Keratinocyte (primary cell): ENCODE measurements at places on chromosomes 11 and 22. TPM values are rescaled to one million over a fixed set of nuclear protein-coding genes. Genes with fewer than 3 reads are reported as not detected.

GRCh38 chr11:119145551-119145950, 3.3 kb upstream of the ABCG4 start:
- no peaks in the 10 kb centered on the region for H3K36me3 ChIP-seq
- no peak for DNase-seq
- peaks cover 9% of the 10 kb centered on the region for H3K4me1 ChIP-seq
- no peak overlapping the region for H3K27ac ChIP-seq
- H3K27me3 ChIP-seq = peaks cover 25% of the 10 kb centered on the region
- no peak overlapping the region for H3K4me3 ChIP-seq

DNA sequence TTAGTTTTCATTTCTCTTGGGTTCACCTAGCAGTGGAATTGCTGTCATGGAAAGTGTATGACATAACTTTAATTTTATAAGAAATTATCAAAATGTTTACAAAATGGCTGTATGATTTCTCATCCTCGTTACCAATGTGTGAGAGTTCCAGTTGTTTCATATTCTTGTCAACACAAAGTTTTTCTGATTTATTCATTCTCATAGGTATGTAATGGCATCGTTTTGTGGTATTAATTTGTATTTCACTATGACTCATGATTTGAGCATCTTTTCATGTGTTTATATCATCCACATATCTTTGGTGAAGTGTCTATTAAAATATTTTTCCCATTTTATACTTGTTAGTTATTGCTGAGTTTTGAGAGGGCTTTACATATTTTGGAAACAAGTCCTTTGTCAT, 5.5 kb downstream of the FAM111B start:
- H3K27me3 ChIP-seq = no peaks in the 10 kb centered on the region
- no peak overlapping the region for H3K4me3 ChIP-seq
- peaks cover 5% of the 10 kb centered on the region for H3K36me3 ChIP-seq
- DNase-seq = no peak

GRCh38 chr11:65981101-65981740, 19.7 kb downstream of the SART1 start:
- no peaks in the 10 kb centered on the region for H3K27me3 ChIP-seq
- H3K27ac ChIP-seq = no peak overlapping the region
- DNase-seq = no peak
- no peak overlapping the region for H3K4me3 ChIP-seq
- no peaks in the 10 kb centered on the region for H3K4me1 ChIP-seq

DNA sequence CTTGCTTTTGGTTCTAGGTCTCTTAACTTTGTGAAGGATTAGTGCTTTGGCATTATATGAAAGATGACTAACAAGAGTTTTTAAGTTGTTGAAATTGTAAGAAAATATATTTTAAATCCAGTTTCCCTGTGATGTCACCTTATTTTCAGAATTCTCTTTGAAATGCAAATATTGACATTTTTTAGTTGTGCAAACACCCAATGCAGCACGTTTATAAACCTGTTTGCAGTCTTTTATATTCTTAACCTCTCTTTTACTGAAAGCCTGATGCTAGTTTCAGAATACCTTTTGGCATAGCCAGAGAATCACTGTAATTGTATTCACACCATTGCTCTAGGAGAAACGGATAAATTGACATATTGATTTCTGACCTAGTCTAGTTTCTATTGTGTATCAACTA, 42.8 kb upstream of the SLC37A2 start:
- no peaks in the 10 kb centered on the region for H3K27me3 ChIP-seq
- no peak for DNase-seq
- H3K4me1 ChIP-seq = no peaks in the 10 kb centered on the region
- no peak overlapping the region for H3K4me3 ChIP-seq
- no peaks in the 10 kb centered on the region for H3K36me3 ChIP-seq

DNA sequence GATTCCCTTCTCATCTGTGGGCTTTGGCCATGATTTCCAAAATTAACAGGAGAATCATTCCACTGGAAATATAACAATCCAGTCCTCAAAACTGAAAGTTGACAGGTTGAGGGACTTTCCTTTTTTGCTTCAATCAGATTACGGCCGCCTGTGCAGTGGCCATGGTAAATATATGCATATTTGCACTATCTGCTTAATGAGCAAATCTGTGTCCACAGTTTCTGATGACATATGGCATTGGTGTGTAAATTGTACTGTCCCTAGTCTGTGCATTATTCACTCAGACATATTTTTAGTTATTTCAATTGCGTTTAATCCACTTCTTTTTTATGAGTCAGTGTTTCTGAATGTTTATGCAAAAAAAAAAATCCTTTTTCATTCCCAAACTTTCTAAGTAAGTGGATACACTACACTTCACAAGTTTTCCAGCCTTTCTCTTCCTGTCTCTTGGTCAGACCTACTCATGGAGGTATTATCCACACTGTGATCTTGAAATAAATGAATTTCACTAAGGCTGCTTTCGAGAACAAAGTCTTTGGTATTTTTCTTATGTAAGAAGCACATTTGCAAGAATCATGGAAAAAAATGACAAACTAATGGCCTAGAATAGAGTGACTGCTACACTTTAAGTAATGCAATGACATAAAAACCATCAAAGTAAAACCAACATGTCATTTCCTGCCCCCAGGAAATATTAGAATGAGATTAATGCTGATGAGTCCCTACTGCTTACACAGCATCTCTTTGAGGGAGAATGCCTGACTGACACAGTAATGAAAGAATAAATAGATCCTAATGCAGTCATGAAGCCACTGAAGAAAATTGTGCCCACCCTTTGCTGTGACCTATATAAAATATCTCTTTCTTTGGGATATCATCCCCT, 76.4 kb upstream of the MTNR1B start:
- H3K4me3 ChIP-seq = no peak overlapping the region
- no peaks in the 10 kb centered on the region for H3K36me3 ChIP-seq
- no peak for DNase-seq

OR4A16 gene
- not detected in 3 replicates for polyA plus RNA-seq

- peak; percentile 95 for DNase-seq
- H3K27me3 ChIP-seq = no peaks in the 10 kb centered on the region
- H3K4me3 ChIP-seq = peak overlapping the region; percentile 37
- H3K36me3 ChIP-seq = no peaks in the 10 kb centered on the region
- H3K4me1 ChIP-seq = peaks cover 15% of the 10 kb centered on the region
- H3K27ac ChIP-seq = peak overlapping the region; percentile 56
Measured at GRCh38 chr22:49970528-49971231, 10.1 kb downstream of the PIM3 start.

TENM4 gene
- polyA plus RNA-seq = 3.5 to 11.3 TPM (median 5.4 TPM) in 3 replicates

GRCh38 chr11:74019860-74020259, 11.0 kb upstream of the UCP3 start:
- no peak overlapping the region for H3K4me3 ChIP-seq
- H3K27ac ChIP-seq = no peak overlapping the region
- no peak for DNase-seq
- no peaks in the 10 kb centered on the region for H3K36me3 ChIP-seq

MS4A3 gene
- polyA plus RNA-seq = not detected in 3 replicates

GRCh38 chr11:116123739-116124138, 619.5 kb upstream of the CADM1 start:
- no peaks in the 10 kb centered on the region for H3K4me1 ChIP-seq
- no peaks in the 10 kb centered on the region for H3K36me3 ChIP-seq
- H3K4me3 ChIP-seq = no peak overlapping the region
- no peak for DNase-seq

- no peaks in the 10 kb centered on the region for H3K36me3 ChIP-seq
- peaks cover 7% of the 10 kb centered on the region for H3K27me3 ChIP-seq
- no peak for DNase-seq
- peaks cover 9% of the 10 kb centered on the region for H3K4me1 ChIP-seq
- no peak overlapping the region for H3K4me3 ChIP-seq
- H3K27ac ChIP-seq = no peak overlapping the region
Measured at GRCh38 chr11:69529001-69529400, 47.5 kb downstream of the LINC01488 start.

DEUP1 gene
- 0.03 to 0.12 TPM in 2 of 3 replicates, not detected in the other for polyA plus RNA-seq

- H3K27ac ChIP-seq = no peak overlapping the region
- H3K4me3 ChIP-seq = no peak overlapping the region
- DNase-seq = no peak
- H3K36me3 ChIP-seq = no peaks in the 10 kb centered on the region
Measured at GRCh38 chr11:71913756-71914526, 14.5 kb downstream of the XNDC1N start.

GRCh38 chr11:121029813-121030445, 6.0 kb downstream of the TBCEL start:
- H3K36me3 ChIP-seq = no peaks in the 10 kb centered on the region
- H3K4me1 ChIP-seq = peaks cover 5% of the 10 kb centered on the region
- no peaks in the 10 kb centered on the region for H3K27me3 ChIP-seq
- H3K27ac ChIP-seq = no peak overlapping the region
- no peak for DNase-seq

DYNC2H1 gene
- 10.3 to 18.5 TPM (median 15.2 TPM) in 3 replicates for polyA plus RNA-seq

FXYD2 gene
- polyA plus RNA-seq = not detected in 3 replicates

GRCh38 chr11:69427337-69427736, 54.1 kb upstream of the LINC01488 start:
- peaks cover 7% of the 10 kb centered on the region for H3K27me3 ChIP-seq
- no peaks in the 10 kb centered on the region for H3K36me3 ChIP-seq
- no peak overlapping the region for H3K27ac ChIP-seq
- H3K4me3 ChIP-seq = no peak overlapping the region
- DNase-seq = no peak

- no peaks in the 10 kb centered on the region for H3K4me1 ChIP-seq
- no peak overlapping the region for H3K4me3 ChIP-seq
- H3K27me3 ChIP-seq = peaks cover 3% of the 10 kb centered on the region
- no peak for DNase-seq
- H3K27ac ChIP-seq = no peak overlapping the region
Measured at GRCh38 chr22:33099593-33099992, 41.4 kb upstream of the SYN3 start.

- H3K36me3 ChIP-seq = no peaks in the 10 kb centered on the region
- peaks cover 62% of the 10 kb centered on the region for H3K27me3 ChIP-seq
- peaks cover 2% of the 10 kb centered on the region for H3K4me1 ChIP-seq
- H3K27ac ChIP-seq = no peak within 1 kb of the TSS
- DNase-seq = no peak
Measured at GRCh38 chr11:92224407-92225124, at the start of gene FAT3. TSS of gene FAT3 (plus strand) at chr11:92224818. CDS start at chr11:92352113, 127,295 bp downstream.

GRCh38 chr22:21829523-21829922, 37.9 kb downstream of the MAPK1 start:
- no peak overlapping the region for H3K27ac ChIP-seq
- H3K4me1 ChIP-seq = peaks cover 26% of the 10 kb centered on the region
- no peak overlapping the region for H3K4me3 ChIP-seq

SLC5A1 gene
- polyA plus RNA-seq = 1.8 to 3.0 TPM (median 2.0 TPM) in 3 replicates

DNA sequence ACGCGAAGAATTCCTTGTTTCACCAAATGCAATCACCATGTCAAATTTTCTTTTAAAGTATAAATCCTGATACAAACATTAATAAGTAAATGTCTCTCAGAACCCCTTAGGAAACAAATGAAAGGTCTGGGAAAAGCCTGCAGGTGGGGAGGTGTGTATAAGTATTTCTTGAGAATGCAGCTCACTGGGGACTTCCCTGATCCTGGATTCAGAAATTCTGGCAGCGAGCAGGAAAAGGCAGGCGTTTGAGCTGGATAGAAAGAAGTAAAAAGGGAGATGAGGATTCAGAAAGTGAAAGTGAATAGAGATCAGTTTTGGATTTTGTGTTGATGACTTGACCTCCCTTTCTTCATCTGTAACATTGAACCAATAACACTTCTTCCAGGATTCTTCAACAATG, 68.3 kb upstream of the CTSC start:
- H3K4me1 ChIP-seq = peaks cover 40% of the 10 kb centered on the region
- H3K4me3 ChIP-seq = peak overlapping the region; percentile 11
- no peaks in the 10 kb centered on the region for H3K27me3 ChIP-seq
- peak overlapping the region; percentile 77 for H3K27ac ChIP-seq

- no peaks in the 10 kb centered on the region for H3K36me3 ChIP-seq
- no peak overlapping the region for H3K27ac ChIP-seq
- H3K27me3 ChIP-seq = no peaks in the 10 kb centered on the region
- no peak overlapping the region for H3K4me3 ChIP-seq
Measured at GRCh38 chr11:1436468-1437039, 46.8 kb downstream of the BRSK2 start.

- H3K4me3 ChIP-seq = peak overlapping the region; percentile 92
- peak overlapping the region; percentile 69 for H3K27ac ChIP-seq
- no peaks in the 10 kb centered on the region for H3K27me3 ChIP-seq
- DNase-seq = no peak
Measured at GRCh38 chr22:19430890-19431541, 517 bp downstream of the HIRA start.

GRCh38 chr11:134647066-134647743, 235.2 kb upstream of the B3GAT1 start:
- H3K27me3 ChIP-seq = no peaks in the 10 kb centered on the region
- H3K27ac ChIP-seq = no peak overlapping the region
- H3K4me3 ChIP-seq = no peak overlapping the region
- peaks cover 5% of the 10 kb centered on the region for H3K4me1 ChIP-seq
- no peak for DNase-seq
- H3K36me3 ChIP-seq = no peaks in the 10 kb centered on the region

DNA sequence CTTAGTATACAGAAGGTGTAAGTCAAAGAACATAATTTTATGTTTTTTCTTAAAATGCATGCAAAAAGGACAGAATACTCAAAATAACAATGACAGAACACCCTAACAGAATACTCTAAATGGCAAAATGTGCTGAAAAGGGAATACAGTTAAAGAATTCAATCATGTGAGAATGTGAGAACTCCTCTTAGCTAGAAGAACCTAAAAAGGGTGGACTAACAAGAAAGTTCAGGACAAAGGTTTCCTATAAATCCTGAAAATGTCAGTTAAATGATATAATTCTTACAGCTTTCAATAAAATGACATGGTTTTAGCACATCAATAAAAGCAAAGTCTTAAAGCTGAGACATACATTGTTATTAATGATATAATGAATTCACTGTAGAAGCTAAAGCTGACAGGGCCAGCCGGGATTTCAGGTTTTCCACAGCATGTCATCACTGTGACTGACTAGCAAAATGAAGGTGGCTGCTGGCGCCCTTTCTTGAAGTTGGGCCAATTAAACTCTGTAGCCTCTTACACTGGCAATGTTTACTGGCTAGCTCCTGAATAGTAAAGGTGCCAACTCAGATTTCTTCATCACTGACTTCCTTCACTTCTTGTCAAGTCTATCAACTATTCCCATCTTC, 244.4 kb downstream of the TTC28 start:
- peaks cover 18% of the 10 kb centered on the region for H3K4me1 ChIP-seq
- H3K36me3 ChIP-seq = no peaks in the 10 kb centered on the region
- H3K27ac ChIP-seq = no peak overlapping the region

GRCh38 chr11:66734215-66734614, 5.2 kb upstream of the SPTBN2 start:
- no peak overlapping the region for H3K27ac ChIP-seq
- no peaks in the 10 kb centered on the region for H3K4me1 ChIP-seq
- H3K36me3 ChIP-seq = no peaks in the 10 kb centered on the region
- peaks cover 4% of the 10 kb centered on the region for H3K27me3 ChIP-seq
- DNase-seq = no peak
- no peak overlapping the region for H3K4me3 ChIP-seq

DNA sequence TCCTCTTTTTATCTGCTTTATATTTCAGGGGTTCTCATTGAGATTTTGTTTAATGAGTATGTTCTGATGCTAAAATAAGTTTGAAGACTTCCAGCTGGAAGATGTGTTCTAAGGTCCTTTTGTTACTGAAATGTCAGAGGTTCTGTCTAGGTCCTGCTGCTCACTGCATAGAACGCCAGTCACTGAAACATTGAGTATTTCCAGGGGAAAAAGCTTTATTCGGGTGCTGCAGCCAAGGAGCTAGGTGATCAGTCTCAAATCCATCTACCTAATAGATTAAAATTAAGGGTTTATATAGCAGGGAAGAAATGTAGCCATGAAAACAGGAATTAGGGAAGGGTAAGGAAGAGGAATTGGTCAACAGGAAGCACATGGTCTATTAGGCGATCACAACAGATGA, 19.7 kb downstream of the SVIP start:
- H3K27ac ChIP-seq = no peak overlapping the region
- no peak for DNase-seq
- H3K27me3 ChIP-seq = no peaks in the 10 kb centered on the region

EIF1AD gene
- polyA plus RNA-seq = 23.1 to 36.8 TPM (median 29.6 TPM) in 3 replicates
